ENCODE measurements at places on chromosomes 5 and 9.

DNA sequence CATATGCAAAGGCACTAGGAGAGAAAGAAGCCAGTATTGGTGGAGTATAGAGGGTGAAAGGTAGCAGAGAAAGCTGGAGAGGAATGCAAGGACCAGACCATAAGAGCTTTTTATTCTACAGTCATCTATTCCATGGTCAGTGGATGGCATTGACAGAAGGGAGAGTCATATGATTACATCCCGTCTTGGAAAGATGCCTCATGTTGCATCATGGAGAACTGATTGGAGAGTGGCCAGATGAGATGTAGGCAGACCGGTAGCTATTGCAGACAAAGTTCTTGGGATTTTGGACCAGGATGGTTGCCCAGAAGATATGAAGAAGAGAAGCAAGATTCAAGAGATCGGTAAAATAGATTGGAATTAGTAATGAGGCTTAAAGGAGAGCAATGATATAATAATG, 260.7 kb downstream of the CHSY3 start:
- no peak for DNase-seq

GRCh38 chr5:104431981-104432380, 869.4 kb upstream of the NUDT12 start:
- DNase-seq = no peak

GRCh38 chr9:9951556-9952160, 661.1 kb downstream of the PTPRD start:
- DNase-seq = no peak

DNA sequence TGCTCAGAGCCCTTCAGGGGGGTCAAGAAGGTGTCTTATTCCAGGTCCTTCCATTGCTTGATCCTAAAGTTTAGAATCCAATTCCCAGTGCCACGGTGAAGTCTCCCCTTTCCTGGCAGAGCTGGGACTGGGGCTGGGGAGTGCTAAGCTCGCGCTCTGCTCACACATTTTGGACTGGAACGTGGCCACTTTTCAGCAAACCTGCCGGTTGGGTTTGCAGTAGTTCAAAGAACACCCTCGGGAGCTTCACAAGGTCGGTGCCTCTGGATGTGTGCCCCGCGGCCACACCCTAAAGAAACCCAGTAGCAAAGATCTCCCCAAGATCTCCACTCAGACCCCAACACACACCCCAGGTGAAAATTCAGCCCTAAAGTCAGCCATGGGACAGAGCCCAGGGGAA, at the start of gene C9orf152:
Gene C9orf152, minus strand, starts transcription at position 129 of the 400 bp plus-strand sequence. CDS start 580 bp downstream, outside the sequence.
- DNase-seq = no peak

DNA sequence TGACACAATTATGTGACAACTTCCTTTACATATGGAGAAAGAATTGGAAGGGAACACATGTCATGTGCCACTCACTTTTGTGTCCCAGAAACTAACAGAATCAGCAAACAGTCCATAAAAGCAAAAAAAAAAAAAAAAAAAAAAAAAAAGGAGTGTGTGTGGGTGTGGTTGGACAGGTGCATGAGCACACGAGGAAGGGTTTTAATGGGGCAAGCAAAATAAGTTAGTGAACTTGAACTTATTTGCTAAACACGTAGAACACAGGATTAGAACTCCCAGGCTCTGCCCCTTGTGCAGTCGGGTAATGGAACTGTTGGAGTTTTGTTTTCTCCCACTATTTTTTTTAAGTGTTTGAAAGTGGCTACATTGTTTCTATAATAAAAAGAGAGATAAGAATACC, 74.8 kb upstream of the PJA2 start:
- DNase-seq = no peak

DNA sequence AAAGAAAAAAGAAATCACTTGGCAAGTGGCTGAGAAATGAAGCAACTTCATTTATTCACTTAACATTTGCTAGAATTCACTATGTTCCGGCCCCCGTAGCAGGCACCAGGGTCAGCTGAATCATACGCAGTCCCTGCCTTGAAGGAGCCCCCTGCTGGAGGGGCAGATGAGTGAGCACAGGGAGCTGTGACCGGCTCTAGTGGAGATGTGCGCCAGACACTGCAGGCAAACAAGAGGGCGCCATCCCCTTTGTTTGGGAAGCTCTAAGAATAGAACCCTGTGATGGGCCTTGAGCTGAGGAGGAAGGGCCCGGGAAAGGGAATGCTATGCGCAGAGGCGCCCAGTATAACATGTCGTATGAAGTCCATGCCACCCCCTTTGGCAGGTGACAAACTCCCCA, 20.2 kb upstream of the RPL26L1 start:
- no peak for DNase-seq

DNA sequence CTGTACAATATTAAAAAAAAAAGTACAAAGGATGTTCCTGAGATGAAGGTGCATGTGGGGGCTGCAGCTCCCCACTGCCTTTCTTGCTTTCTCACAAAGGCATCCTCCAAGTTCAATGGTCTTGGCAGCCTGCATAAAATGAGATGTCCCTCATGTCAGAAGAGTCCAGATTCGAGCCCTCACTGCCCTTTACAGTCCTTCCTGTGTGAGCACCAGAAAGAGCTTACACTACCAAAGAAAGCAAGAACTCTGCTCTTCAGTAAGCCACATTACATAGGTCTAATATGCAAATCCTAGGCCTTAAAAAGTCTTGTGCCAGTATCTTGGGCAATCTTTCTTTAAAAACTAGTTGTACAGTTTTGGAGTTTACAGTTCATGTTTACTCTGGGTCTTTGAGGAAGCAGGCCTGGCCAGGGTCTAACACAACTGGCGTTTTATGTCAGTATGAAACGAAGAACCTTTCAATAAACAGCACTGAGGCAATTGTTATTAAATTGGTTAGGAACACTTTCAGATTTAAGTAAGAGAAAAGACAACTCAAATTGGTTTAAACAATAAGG, 36.0 kb downstream of the CSF2 start:
- no peak for DNase-seq
